ENCODE measurements at places on chromosomes 12 and 14.

DNA sequence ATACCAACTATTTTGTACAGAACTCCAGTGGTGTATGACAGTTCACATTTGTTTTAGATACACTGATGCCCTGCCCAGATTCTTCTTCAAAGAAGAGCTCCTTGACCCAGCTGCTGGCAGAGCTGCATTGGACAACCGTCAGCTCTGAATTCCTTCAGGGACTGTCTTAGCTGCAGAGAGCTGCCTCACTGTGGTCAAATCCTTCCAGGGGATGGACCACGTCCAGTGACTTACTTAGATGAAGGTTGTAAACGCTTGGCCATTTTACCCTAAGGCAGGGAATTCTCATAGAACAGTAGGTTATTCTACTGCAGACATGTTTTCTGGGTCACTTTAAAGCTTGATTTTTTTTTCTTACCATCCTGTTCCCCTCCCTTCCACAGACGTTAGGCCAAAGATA lies 905.0 kb upstream of the ATXN7L3B start:
- DNase-seq, result no peak

DNA sequence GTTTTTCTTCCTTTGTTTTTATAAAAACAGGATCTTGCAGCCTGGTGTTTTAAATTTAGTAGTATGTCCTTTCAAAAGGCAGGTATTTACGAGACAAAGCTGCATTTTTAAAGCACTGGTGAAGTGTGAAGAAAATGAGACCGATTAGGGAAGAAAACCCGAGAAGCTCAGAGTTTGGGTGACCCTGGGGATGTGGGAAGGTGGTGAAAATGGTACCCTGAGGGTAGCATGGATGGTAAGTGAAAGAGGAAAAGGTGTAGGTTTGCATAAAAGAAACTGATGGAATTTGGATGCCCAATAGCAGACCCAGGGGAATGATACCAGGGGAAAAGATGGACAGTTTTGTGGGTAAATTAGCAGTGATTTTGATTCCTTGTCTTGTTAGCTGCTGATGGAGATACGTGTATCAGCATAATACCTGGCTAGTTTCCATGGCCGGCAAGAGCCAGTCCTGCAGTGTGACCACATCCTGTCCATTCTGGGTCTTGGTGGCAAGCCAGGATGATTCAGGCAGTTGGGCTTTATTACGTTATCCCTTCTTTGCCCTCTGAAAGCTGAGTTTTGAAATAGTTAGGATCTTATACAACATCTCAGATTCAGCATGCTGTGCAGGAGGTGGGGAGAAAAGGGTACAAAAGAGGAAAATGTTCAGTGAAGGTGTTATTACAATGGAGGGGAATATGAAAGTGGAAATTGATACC lies 8.9 kb downstream of the BICD1 start:
- peak; percentile 64 for DNase-seq

- DNase-seq, result no peak
Observed at GRCh38 chr12:102920271-102920670, 3.2 kb upstream of the PAH start.

DNA sequence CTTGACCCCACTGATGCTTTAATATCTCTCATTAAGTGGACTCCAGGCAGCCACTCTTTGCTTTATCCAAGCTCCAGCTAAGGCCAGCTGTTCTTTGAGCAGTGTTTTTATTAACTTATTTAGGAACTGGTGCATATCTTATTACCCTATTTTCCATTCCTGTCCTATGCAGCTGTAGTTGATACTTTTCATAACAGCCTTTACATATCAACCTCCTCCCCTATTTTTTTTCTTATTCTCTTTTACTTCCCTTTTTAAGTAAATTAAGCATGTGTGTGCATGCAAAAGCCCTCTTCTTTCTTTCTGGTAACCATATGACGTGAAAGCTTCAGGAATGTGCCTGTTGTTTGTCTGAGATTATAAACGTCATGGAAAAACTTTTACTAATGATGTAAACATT lies 121.2 kb downstream of the PTPRQ start:
- no peak for DNase-seq

- no peak for DNase-seq
Observed at GRCh38 chr12:70549340-70550179, 87.7 kb downstream of the PTPRB start.

DNA sequence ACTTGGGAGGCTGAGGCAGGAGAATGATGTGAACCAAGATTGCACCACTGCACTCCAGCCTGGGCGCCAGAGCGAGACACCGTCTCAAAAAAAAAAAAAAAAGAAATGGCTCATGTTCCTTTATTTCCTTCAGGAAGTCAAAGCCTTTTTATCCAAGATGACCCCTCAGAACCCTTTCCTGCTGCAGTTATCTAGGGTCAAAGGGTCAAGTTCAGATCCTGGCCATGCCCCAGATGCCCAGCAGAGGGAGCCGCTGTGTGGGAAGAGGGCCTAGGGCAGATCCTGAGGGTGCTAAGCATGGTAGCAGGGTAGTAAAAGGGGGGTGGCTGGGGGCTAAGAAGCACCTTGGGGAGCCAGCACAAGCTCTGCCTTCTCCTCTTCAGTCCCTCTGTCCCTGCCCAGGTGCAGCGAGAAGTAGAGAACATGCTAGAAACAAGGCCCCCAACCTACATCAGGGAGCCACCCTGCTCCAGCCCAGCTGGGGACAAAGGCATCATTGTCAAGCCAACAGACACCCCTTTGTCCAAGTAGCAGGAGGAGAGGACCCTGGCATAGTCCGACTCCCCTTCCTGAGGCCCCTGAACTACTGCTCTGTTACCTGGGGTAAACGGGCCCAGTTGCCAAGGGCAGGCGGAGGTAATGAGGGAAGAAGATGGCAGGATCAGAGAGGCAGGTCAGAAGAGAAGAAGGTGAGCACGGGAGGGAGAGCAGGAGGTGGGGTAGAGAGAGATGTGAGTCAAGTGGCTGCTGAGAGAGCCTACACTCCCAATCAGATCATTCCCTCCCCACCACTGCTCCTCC lies 6.5 kb downstream of the NFE2 start:
- DNase-seq, result peak; percentile 82

GRCh38 chr14:81550001-81550637 lies 16.5 kb upstream of the SEL1L start:
- DNase-seq, result no peak

DNA sequence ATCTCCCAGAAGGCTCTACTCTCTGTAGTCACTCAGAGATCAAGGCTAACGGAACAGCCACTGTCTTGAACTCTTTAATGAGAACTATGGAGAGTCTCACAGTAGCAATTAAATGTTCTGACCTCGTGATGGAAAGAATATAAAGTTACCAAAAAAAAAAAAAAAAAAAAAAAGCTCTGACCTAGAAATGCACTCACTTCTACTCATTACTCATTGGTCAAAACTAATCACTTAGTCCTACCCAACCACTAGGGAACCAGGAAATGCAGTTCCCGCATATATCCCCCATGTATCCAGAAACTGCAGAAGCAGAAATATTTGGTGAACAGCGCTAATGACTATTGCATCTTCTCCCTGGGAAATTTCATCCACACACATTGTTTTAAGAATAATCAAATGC lies 29.5 kb upstream of the C12orf76 start:
- DNase-seq, result no peak

GRCh38 chr14:89616852-89617341 lies 199.9 kb upstream of the FOXN3 start:
- peak; percentile 30 for DNase-seq

GRCh38 chr14:105087308-105087962 lies 22.2 kb upstream of the GPR132 start:
- peak; percentile 66 for DNase-seq

DNA sequence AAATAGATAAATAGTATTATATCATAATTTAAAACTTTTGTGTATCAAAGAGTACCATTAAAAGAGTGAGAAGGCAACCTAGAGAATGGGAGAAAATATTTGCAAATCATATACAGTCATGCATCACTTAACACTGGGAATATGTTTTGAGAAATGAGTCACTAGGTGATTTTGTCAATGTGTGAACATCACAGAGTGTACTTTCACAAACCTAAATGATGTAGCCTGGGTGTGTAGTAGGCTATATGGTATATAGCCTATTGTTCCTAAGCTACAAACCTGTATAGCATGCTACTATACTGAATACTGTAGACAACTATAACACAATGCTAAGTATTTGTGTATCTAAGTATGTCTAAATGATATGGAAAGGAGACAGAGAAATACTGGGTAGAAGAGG lies 48.0 kb upstream of the ARID2 start:
- no peak for DNase-seq

- no peak for DNase-seq
Observed at GRCh38 chr12:69686731-69687130, 12.4 kb downstream of the BEST3 start.

- peak; percentile 48 for DNase-seq
Observed at GRCh38 chr14:97021001-97021400, 223.8 kb downstream of the VRK1 start.

DNA sequence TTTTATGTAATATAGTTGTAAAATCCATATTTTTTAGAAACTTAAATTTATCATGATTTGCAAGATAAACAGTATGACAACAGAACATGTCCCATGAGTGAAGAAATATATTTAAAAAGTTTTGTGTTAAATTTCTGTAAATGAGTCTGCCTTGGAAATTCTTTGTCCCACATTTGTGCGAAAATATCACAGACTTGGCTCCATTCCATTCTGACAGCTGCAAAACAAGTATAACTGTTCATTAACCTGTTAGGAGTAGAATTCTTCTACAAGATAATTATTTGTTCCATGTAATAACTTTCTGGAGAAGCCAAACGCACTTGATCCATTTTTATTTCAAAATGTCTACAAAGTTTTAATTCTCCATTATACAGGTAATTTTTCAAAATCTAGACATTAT lies 37.9 kb downstream of the MDM1 start:
- no peak for DNase-seq

- DNase-seq, result no peak
Observed at GRCh38 chr12:120668868-120669840, 17.8 kb upstream of the MLEC start.

GRCh38 chr14:90661866-90662265 lies 154.4 kb downstream of the TTC7B start:
- no peak for DNase-seq

DNA sequence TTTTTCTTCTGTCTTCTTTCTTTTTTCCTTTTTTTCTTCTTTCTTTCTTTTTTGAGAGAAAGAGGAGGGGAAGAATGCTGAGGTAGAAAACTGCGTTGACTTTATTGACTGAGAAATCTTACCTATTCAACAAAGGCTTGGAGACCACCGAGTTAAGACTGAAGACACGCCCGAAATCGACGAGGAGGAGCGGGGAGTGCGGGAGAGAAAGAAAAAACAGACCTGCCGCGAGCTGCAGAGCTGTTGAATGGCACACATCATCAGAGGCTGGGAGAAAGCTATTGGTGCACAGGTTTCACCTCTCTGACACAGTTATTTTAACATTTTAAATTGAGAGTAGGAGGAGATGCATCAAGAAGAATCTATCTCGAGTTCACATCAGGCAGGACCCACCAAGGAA lies 5.1 kb downstream of the ASCL1 start:
- no peak for DNase-seq

- peak; percentile 94 for DNase-seq
Observed at GRCh38 chr12:14264778-14265177, 100.7 kb upstream of the ATF7IP start.

DNA sequence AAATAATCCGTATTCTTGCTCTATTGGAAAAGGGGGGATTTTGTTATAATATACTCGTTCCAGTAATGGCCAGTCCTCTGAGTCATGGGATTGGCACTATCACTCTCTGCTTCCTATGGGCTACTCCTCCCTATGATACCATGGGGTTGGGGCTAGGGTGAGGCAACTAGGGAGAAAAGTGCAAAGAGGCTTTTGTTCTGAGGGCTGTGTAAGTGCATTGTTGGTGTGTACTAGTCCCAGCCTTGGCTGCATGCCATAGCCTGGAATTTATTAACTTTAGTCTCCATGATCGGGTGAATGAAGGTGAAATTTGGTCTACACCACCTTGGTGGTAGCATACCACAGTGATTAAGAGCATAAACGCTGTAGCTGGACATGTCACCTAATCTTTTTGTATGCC lies 247.6 kb downstream of the RPAP3 start:
- no peak for DNase-seq

DNA sequence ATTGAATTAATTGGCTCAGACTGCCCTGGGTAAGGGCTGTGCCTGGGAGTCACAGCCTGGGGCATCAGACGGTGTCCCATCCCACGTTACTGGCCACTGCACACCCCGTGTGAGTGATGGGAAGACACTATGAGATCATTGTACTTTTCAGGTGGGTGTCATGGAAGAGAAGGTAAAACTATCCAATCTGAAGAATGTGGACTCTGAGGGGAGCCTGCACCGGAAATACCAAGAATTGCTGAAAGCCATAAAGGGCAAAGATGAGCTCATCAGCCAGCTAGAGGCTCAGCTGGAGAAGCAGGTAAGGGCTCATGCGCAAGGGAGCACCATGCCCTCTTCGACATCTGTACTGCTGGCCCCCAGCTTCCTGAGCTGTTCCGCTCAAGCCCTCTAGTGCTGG lies 24.0 kb downstream of the PLEKHH1 start:
- no peak for DNase-seq

- DNase-seq, result peak; percentile 33
Observed at GRCh38 chr12:89236748-89237383, 115.4 kb downstream of the DUSP6 start.

DNA sequence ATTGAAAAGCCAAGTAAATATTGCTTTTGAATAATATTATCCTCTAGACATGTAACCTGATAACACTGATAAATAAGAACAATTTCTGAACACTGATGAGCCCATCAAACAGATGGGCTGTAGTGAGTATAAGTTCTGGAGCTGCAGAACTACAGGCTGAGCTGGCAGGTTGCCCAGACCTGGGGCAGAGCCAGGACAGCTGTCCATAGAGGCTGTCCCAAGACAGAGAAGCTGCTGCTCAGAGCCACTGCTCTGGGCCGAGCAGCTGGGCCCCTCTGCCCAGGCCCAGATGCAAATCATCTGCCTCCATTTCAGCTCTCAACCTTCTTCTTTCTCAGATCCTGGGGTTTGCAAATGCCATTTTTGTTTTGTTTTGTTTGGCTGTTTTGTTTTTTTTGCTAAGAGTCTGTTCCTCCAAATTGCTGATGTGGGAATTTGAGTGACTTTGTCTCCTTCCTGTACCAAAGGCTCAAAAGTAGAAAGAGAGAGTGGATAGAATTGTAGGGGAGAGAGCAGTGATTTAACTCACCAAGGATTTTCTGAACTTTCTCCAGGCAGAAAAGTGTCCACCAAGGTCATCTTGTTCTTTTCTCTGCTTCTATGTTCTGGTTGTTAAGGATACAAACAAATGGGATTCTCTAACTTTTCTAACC lies 4.0 kb upstream of the TESPA1 start:
- DNase-seq, result peak; percentile 51

- no peak for DNase-seq
Observed at GRCh38 chr12:25501549-25501948, 51.5 kb downstream of the LMNTD1 start.

Data from suppressor macrophage treated with lipopolysaccharide for 1 hour (primary cell).